ENCODE measurements at places on chromosomes 1 and 21.

- no peak for DNase-seq
Measured at GRCh38 chr1:243882276-243882675, 32.2 kb upstream of the AKT3 start.

- DNase-seq: no peak
Measured at GRCh38 chr1:180633057-180634056, 1.5 kb downstream of the XPR1 start.

GRCh38 chr1:30444401-30444800 lies 279.0 kb downstream of the MATN1 start:
- no peak for DNase-seq

GRCh38 chr1:107785496-107786202 lies 179.3 kb downstream of the VAV3 start:
- no peak for DNase-seq

GRCh38 chr1:14928886-14929546 lies 224.5 kb upstream of the TMEM51 start:
- DNase-seq: no peak

DNA sequence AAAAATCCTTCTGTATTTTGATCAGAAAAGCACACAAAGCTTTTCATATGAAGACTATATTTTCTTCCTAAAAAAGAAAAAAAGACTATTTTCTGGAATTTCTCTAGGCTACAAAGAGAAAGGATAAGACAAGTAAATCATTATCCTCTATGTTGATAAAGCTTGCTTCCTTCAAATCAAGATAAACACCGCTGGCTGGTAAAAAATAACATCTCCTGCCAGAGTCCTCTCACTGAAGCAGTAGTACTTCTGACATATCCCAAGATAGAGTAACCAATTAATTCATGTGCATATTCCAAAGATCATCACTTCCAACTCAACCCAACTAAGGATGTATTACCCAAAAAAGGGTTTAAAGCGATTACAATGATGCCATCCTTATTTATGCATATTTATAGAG lies 34.3 kb downstream of the DENND1B start:
- DNase-seq: no peak

- no peak for DNase-seq
Measured at GRCh38 chr1:3730543-3731247, 21.6 kb upstream of the CCDC27 start.

- no peak for DNase-seq
Measured at GRCh38 chr1:15799928-15800835, 7.3 kb downstream of the UQCRHL start.

- no peak for DNase-seq
Measured at GRCh38 chr21:32334980-32335531, 36.4 kb downstream of the MRAP start.

GRCh38 chr1:97898948-97899347 lies 21.9 kb downstream of the DPYD start:
- no peak for DNase-seq

GRCh38 chr1:83769594-83770318 lies 229.2 kb downstream of the TTLL7 start:
- no peak for DNase-seq

- no peak for DNase-seq
Measured at GRCh38 chr1:231727171-231727570, 100.6 kb downstream of the DISC1 start.

DNA sequence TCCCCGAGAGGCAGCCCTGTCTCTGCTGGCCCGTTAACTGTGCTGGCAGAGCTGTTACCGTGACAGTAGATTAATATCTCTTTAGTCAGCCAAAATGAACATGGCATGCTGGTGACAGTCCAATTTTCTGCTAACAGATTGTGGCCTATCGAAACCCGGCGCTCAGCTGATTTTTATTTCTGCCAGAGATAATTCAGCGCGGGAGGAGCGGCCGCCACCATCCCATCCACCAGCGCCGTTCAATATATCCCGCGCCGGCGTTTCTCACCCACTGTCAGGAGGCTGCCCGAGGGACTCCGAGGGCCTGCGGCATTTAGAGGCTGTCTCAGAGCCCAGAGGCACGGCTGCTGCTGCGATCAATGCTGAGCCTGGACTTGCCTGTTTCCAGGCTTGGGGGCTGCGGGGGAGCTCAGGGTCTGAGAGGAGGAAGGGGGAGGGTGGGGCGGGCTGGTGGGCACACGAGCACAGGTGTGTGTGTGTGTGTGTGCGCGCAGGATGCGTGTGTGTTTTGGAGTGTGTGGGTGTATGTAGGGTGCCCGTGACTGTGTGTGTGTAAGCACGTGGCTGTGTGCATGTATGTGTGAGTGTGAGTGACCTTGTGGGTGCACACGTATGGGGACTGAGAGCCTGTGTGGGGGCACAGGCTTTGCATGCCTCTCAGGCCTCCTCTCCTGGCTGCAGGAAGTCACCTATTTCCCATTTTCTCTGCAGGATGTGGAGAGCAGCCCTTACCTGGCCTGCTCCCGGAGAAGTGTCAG lies 109.7 kb upstream of the ACTRT2 start:
- no peak for DNase-seq

GRCh38 chr1:67672260-67672803 lies 12.7 kb upstream of the GADD45A start:
- no peak for DNase-seq

GRCh38 chr1:215992620-215993019 lies 425.5 kb downstream of the KCTD3 start:
- DNase-seq: no peak

DNA sequence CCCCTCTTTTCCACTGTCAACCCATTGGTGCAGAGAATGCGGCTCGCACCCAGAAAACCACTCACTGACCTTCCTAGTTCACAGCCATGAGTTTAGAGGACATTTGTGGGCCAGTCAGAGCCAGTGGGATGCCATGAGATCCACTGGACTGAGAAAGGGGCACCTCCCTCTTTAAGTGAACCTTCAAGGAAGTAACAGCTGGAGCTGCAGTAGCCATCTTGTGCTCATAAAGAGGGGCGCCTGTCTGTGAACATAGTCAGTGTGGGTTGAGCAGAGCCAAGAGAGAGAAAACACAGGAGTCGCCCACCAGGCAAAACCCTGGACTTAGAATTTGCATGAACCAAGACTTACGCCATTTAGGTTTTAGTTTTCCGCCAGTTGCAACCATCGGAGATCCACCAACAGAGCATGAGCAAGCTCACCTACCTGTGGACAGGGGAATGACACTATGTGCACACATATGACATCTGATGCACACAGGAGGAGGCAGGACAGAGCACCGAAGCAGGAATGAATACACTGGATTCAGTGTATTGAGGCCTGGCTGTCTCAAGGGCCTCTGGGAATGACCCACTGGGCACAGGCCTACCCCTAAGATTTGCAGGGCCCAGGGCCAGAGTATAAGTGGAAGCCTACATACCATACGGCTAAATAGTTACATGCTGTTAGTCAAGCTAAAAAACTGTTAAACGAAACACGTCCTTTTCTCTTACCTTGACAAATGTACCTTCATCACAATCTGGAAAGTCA lies 151.6 kb downstream of the GRIK3 start:
- no peak for DNase-seq

DNA sequence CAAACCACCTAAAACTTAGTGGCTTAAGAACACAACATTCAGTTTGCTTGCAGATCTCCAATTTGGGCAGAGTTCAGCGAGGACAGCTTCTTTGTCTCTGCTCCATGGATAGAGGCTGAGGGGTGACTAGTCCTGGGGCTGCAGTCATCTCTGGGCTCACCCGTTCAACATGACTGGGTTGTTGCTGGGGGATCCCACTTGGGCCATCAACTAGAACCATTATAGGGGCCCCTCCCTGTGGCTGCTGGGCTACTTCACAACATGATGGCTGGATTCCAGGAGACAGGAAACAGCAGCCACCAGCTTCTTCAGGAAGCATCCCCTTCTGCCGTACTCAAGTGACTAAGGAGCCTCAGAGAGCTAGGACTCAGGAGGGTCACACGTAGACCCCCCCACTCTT lies 140.9 kb downstream of the RHOU start:
- no peak for DNase-seq

GRCh38 chr1:89546082-89546889 lies 21.7 kb downstream of the LRRC8B start:
- no peak for DNase-seq

GRCh38 chr1:245397771-245398170 lies 243.0 kb downstream of the KIF26B start:
- DNase-seq: no peak

DNA sequence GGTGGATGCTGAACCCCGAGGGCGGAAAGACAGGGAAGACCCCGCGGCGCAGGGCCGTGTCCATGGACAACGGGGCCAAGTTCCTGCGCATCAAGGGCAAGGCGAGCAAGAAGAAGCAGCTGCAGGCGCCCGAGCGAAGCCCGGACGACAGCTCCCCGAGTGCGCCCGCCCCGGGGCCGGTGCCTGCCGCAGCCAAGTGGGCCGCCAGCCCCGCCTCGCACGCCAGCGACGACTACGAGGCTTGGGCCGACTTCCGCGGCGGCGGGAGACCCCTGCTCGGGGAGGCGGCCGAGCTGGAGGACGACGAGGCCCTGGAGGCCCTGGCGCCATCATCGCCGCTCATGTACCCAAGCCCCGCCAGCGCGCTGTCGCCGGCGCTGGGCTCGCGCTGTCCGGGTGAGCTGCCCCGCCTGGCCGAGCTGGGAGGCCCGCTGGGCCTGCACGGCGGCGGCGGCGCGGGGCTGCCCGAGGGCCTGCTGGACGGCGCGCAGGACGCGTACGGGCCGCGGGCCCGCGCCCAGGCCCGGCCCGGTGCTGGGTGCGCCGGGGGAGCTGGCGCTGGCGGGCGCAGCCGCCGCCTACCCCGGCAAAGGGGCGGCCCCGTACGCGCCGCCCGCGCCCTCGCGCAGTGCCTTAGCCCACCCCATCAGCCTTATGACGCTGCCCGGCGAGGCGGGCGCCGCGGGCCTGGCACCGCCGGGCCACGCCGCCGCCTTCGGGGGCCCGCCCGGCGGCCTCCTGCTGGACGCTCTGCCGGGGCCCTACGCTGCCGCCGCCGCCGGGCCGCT lies 20.7 kb downstream of the FOXO6 start:
- no peak for DNase-seq

DNA sequence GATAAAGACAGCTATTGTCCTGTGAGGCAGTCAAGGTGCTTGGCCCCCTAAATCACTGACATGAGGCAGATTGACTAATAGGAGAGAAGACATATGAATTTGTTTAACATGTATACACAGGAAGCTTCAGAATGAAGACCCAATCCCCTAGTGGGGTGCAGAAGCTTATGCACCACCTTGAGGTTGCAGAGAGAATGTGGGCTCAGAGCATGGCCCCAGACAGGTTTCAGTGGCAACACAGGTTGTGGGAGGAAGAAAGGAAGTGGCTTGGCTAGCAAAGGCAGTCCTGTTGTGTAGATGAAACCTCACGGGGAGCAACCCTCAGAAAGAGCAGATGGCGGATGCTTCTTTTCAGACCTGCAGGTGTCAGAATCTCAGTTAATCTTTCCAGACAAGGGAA lies 37.0 kb upstream of the PARP1 start:
- DNase-seq: peak; percentile 24

DNA sequence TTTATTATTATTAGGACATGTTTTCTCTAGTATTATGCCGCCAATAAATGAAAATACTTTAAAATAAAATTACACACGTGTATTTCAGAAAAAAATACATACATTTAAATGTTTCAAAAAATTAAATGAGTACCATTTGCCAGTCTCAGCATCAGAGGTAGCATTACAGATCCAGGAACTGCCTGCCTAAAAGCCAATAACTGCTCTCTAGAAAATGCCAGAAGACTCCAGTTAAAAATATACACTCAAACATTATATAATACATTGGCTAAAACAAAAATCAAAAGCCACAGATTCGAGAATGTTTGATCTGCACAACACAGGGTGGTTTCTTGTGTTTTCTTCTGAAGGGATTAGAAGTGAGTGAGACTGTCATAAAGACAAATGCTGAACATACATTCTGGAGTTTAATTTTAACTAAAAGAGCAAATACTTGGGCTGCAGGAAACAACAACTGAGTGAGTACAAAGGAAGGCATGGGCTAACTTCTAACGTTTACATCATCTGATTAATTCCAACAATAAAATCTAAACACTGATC lies 105.5 kb downstream of the RERE start:
- no peak for DNase-seq

- no peak for DNase-seq
Measured at GRCh38 chr1:53893999-53894636, at the start of gene DIO1. Gene DIO1 (plus strand): TSS chr1:53894187. CDS start chr1:53894211, 24 bp downstream.

GRCh38 chr1:218525451-218526197 lies 180.5 kb downstream of the TGFB2 start:
- no peak for DNase-seq

GRCh38 chr1:53266038-53266437 lies 27.7 kb upstream of the MAGOH start:
- no peak for DNase-seq

GRCh38 chr1:42750041-42750440 lies 10.0 kb upstream of the CLDN19 start:
- DNase-seq: no peak

DNA sequence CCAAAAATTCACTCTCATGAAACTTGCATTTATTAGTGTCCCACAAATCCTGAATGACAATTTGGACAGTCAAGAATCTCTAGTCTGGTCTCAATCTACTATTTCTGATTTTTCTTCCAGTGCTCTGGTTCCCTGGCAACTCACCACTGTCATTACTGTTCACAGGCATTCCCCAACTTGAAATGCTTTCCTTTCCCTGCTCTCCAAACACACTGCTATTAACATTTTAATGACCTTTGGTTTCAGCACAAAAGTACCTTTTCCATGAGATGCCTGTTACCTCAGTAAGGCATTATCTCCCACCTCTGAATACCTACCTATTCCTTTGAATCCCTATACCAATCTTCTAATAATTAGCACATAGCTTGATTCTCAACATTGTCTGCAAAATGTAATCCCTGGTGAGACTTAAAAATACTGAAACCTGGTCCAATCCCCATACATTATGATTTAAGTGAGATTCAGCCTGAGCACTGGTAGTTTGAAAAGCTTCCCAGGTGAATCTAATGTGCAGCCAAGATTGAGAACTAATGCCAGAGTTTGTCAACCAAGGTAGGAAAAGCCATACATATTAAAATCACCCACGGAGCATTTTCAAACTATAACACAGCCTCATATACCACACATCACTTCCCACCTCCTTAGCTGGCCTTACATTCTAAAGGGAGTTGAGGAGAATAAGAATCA lies 11.7 kb upstream of the ANGPTL3 start:
- DNase-seq: no peak

- no peak for DNase-seq
Measured at GRCh38 chr1:222769181-222769580, 32.2 kb downstream of the FAM177B start.

- DNase-seq: no peak
Measured at GRCh38 chr1:67489643-67490042, 59.4 kb upstream of the SERBP1 start.
